ENCODE measurements at places on chromosomes 3 and 15. TPM values are rescaled to one million over a fixed set of nuclear protein-coding genes. Genes with fewer than 3 reads are reported as not detected.

The EIF2A gene
- total RNA-seq, result 78.7 TPM

- no peaks in the 10 kb centered on the region for H3K36me3 ChIP-seq
- no peaks in the 10 kb centered on the region for H3K27me3 ChIP-seq
- no peak for DNase-seq
- no peak overlapping the region for H3K4me3 ChIP-seq
- H3K4me1 ChIP-seq, result no peaks in the 10 kb centered on the region
These were observed 233.9 kb upstream of the ZBTB20 start for GRCh38 chr3:115380883-115381572.

- DNase-seq, result no peak
- H3K27me3 ChIP-seq, result no peaks in the 10 kb centered on the region
- no peak overlapping the region for H3K27ac ChIP-seq
- peaks cover 28% of the 10 kb centered on the region for H3K4me1 ChIP-seq
- H3K4me3 ChIP-seq, result no peak overlapping the region
- H3K36me3 ChIP-seq, result no peaks in the 10 kb centered on the region
These were observed 200.9 kb upstream of the ZPLD1 start for GRCh38 chr3:102233881-102234280.

DNA sequence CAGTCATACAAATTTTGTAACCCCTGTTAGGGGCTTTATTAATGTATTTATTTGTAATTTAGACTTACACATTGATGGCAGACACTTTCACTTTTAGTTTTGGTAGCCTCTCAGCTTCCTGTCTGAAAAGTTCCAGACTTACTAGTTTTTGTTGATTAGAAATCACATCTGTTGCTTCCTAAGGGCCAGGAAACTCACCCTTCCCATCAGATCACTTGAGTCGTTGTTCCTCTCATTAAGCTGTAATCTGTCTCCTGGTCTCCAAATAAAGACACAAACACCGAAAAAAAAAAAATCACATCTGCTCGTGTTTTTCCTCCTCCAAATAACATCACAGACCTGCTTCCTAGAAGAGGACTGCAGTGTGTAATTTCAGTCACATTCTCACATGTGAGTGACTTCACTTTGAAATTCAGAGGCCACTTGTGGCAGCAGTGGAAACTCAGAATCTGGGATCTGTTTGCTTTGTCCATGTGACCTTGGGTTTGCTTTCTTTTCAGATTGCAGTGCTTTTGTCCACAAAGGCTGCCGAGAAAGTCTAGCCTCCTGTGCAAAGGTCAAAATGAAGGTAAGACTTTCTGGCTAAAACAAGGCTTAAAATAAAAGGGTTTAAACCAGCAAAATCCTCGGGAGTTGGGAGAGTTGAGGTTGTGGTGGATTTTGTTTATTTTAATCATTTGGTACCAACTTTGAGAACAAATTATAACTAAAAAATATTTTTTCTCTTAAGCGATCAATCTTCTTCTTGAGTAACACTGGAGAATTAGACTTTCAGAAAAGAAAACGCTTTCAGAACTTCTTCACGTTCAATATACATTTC lies 87.0 kb downstream of the KLHL25 start:
- peak overlapping the region; percentile 92 for H3K27ac ChIP-seq
- no peak for DNase-seq
- H3K27me3 ChIP-seq, result no peaks in the 10 kb centered on the region
- peaks cover 100% of the 10 kb centered on the region for H3K4me1 ChIP-seq
- H3K36me3 ChIP-seq, result peaks cover 66% of the 10 kb centered on the region

GRCh38 chr3:80496452-80496851 lies 728.7 kb upstream of the ROBO1 start:
- H3K4me3 ChIP-seq, result no peak overlapping the region
- H3K4me1 ChIP-seq, result no peaks in the 10 kb centered on the region
- DNase-seq, result no peak
- H3K27me3 ChIP-seq, result no peaks in the 10 kb centered on the region
- H3K27ac ChIP-seq, result no peak overlapping the region

- H3K4me3 ChIP-seq, result no peak overlapping the region
- peak overlapping the region; percentile 67 for H3K27ac ChIP-seq
- peaks cover 100% of the 10 kb centered on the region for H3K4me1 ChIP-seq
These were observed 6.0 kb downstream of the HCLS1 start for GRCh38 chr3:121654493-121655385.

The GPR156 gene
- 0.41 TPM for total RNA-seq

The SLC2A2 gene
- not detected for total RNA-seq

DNA sequence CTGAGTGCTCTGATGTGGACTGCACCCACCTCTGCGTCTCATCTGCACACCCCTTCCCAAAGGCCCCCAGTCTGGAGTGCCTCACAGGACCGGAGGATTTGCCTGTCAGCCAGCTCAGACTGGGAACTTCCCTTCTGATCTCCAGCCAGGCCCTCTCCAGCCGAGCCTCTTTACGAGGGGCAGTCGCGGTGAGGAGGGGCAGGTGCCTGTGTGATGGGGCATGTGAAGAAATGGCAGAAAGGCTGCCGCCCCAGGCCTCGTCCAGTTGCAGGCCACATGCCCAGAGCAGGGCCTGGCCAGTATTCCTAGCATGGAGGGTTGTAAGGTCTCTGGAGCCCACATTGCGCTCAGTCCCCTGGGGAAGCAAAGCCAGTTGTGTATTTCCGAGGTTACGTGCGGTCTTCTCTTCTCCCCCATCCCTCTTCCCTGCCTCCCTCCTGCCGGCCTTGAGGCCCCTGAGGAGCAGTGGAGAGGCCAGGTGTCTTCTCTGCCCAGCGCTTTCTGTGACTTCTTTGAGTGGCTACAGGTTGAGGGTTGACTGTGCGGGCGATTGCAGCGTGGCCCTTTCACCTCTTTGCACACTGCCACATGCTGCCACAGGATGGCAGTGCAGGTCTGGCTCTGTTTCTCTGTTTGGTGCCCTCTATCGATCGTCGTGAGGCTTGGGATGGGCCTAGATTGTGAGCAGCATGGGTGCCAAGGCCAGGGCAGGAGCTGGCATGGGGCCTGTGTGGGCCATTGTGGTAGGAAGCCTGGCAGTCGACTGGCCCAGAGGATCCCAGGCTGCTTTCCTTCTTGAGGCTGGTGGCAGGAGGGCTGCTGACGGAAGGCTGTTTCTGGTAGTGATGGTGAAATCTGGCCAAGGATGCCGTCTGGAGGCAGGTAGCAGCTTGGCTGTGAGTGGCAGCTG lies 5.3 kb downstream of the CLK3 start:
- H3K27ac ChIP-seq, result no peak overlapping the region
- peaks cover 73% of the 10 kb centered on the region for H3K36me3 ChIP-seq
- peak; percentile 88 for DNase-seq
- H3K4me1 ChIP-seq, result peaks cover 41% of the 10 kb centered on the region
- H3K27me3 ChIP-seq, result no peaks in the 10 kb centered on the region
- no peak overlapping the region for H3K4me3 ChIP-seq

GRCh38 chr15:98803228-98804056 lies 155.1 kb downstream of the IGF1R start:
- no peak overlapping the region for H3K4me3 ChIP-seq
- H3K27me3 ChIP-seq, result no peaks in the 10 kb centered on the region
- no peak for DNase-seq
- H3K36me3 ChIP-seq, result no peaks in the 10 kb centered on the region

DNA sequence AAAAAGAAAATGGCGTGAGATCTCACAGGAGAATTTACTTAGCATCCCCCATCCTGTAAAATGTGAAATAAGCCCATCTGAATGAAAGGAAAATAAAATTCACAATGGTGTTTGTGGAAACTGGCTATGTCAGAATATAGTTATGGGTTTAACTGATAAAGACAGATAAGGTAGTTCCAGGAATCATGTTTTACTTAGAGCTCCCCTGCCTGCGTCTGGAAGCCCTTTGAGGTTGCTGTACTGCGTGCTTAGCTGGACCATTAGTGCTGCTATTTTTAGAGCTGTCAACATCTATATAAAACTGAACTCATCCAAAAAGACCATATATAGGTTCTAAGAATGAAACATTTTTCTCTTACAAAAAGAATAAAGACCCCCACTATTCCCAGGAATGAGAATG lies 130.8 kb downstream of the LSAMP start:
- no peaks in the 10 kb centered on the region for H3K27me3 ChIP-seq
- H3K27ac ChIP-seq, result no peak overlapping the region

DNA sequence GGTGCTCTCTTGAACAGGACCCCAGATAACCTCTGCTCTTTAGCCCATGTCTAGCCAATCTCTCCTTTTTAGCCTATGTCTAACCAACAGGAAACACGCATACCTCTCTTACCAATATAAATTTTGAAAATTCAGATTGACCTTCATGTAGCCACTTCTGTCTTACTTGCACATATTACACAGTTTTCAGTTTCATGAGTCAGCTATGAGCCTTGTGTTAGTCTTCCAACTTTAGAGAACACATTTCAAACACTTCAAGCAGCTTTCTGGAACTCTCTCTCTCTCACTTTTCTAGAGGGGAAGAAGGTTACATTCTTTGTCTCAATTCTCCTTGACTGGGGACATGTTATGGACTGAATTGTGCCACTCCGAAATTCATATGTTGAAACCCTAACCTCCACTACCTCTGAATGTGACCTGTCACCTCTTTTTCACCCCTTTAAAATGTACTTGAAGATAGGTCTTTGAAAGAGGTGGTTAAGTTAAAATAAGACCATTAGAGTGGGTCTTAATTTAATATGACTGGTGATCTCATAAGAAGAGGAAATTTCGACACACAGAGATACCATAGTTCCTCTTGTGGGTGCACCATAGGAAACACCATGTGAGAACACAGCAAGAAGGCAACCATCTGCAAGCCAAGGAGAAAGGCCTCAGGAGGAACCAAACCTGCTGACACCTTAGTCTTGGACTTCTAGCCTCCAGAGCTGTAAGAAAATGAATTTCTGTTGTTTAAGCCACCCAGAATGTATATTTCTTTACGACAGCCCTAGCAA lies 480.3 kb upstream of the ALCAM start:
- H3K27ac ChIP-seq, result peak overlapping the region; percentile 37
- DNase-seq, result no peak
- H3K36me3 ChIP-seq, result no peaks in the 10 kb centered on the region
- no peak overlapping the region for H3K4me3 ChIP-seq
- H3K4me1 ChIP-seq, result no peaks in the 10 kb centered on the region
- H3K27me3 ChIP-seq, result no peaks in the 10 kb centered on the region

DNA sequence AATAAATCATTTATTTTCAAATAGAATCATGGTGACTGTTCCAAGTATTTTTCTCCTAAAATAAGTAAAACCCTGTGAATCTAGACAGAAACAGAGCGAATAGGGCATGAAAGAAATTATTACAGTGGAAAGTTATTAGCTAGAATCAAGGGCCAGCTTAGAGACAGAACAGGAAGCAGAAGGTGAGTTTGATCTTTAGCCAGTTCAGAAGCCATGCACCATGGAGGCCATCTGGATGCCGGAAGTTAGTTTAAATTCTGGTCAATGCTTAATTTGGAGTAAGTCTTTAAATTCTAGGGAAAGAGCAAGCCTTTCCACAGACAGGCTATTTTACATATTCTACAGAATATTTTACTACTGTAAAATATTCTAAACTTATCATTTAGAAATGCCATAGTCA lies 574.8 kb downstream of the CADM2 start:
- H3K4me3 ChIP-seq, result no peak overlapping the region
- no peaks in the 10 kb centered on the region for H3K36me3 ChIP-seq
- DNase-seq, result no peak
- H3K27me3 ChIP-seq, result no peaks in the 10 kb centered on the region
- H3K27ac ChIP-seq, result no peak overlapping the region

DNA sequence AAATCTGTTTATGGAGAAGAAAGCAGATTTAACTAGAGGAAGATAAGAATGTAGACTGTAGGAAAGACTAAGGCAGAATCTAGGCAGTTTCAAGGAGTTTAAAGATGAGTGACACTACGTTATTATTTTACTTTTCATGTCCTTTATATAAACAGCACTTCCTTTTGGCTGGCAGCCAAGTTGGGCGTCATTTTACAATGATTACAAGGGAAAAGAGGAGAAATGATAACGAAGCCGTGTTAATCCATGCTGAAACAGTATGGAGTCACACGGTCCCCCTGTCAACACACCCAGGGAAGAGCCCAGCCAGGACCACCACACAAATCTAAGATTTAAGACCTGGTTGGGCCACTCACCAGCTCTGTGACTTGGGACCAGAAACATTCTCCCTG lies 83.7 kb upstream of the NEO1 start:
- H3K4me3 ChIP-seq, result no peak overlapping the region
- no peak for DNase-seq
- H3K27me3 ChIP-seq, result peaks cover 56% of the 10 kb centered on the region
- H3K36me3 ChIP-seq, result no peaks in the 10 kb centered on the region

GRCh38 chr15:76078285-76078877 lies 18.6 kb downstream of the TMEM266 start:
- H3K36me3 ChIP-seq, result no peaks in the 10 kb centered on the region
- no peak for DNase-seq
- H3K27me3 ChIP-seq, result no peaks in the 10 kb centered on the region
- H3K4me1 ChIP-seq, result no peaks in the 10 kb centered on the region
- H3K27ac ChIP-seq, result no peak overlapping the region

The GP9 gene
- 7.9 TPM for total RNA-seq

GRCh38 chr3:79846148-79846933 lies 78.5 kb upstream of the ROBO1 start:
- no peaks in the 10 kb centered on the region for H3K36me3 ChIP-seq
- H3K27me3 ChIP-seq, result no peaks in the 10 kb centered on the region
- H3K27ac ChIP-seq, result no peak overlapping the region
- DNase-seq, result no peak
- H3K4me3 ChIP-seq, result no peak overlapping the region

DNA sequence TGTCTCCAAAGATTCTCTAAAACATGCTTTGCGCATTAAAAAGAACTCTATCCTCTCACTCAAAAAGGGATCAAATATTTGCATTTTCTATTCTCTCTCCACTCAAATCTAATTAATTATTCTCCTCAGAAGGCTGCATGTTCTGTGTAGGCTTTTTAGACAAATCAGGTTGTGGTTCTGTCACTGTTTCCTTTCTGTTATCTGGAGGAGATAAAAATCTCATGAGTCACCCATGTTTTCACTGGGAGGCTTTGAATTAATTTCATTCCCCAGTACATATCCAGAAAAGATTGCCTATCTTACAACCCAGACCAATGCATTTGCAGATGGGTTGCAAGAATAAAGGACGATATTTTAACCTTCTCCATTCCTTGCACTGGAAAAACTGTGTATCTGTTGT lies 446.5 kb downstream of the GRM7 start:
- no peaks in the 10 kb centered on the region for H3K27me3 ChIP-seq
- peaks cover 15% of the 10 kb centered on the region for H3K4me1 ChIP-seq
- no peak for DNase-seq
- H3K4me3 ChIP-seq, result no peak overlapping the region
- H3K36me3 ChIP-seq, result no peaks in the 10 kb centered on the region

Data from spleen (tissue), 13 donors.